Amniotic epithelial cell (primary cell): ENCODE measurements at places on chromosomes 4 and X.
A peak's percentile ranks its signal among the peaks of the same experiment; 100 is the strongest.

DNA sequence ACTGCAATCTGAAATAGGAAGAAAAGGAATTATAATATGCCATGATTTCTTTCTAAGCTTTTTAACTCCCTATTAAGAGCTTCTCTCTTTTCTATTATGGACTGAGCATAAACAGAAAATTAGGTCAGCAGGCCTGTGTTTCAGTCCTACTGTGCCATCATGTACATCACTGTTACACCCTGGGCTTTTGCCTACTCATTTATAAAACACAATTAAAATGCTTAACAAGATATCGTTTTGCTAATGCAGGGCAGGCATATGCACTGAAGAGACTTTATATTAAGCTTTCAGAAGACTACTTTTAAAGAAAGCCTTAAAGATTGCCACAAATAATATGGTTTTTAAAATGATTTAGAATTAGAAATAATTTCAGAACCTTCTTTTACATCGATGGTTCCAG lies 828 bp upstream of the BBS12 start:
- no peak for DNase-seq

GRCh38 chrX:47751670-47752069 lies 85.0 kb upstream of the ZNF81 start:
- DNase-seq = peak; percentile 58

- no peak for DNase-seq
These were observed 187.2 kb downstream of the RAB28 start for GRCh38 chr4:13296986-13297385.

DNA sequence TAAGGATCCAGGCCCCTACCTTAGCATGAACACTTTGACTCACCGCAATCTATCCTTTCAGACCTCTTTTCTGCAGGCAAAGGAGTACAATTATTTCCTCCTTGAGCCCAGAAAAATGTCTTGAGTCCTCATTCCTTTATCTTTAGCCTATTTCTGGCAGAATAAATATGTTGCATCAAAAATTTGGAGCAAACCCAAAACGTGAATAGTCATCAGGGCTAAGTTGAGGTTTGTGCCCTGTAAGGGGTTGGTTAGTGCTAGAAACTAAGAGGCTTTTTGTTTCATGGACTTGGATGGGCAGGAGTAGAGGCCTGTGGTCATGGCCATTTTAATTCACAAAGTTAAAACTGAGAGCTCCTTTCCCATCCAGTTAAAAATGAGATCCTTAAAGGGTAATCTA lies 460.3 kb downstream of the GBA3 start:
- no peak for DNase-seq
